ENCODE measurements at places on chromosomes 13 and 19. TPM values are rescaled to one million over a fixed set of nuclear protein-coding genes. Genes with fewer than 3 reads are reported as not detected.

- DNase-seq = no peak
- H3K4me3 ChIP-seq = peak overlapping the region; percentile 66
- H3K36me3 ChIP-seq = peaks cover 7% of the 10 kb centered on the region
- H3K27me3 ChIP-seq = peaks cover 2% of the 10 kb centered on the region
- peaks cover 22% of the 10 kb centered on the region for H3K4me1 ChIP-seq
Observed at GRCh38 chr13:33087091-33087490, 70.9 kb downstream of the KL start.

Gene OR7A5
- not detected for total RNA-seq

GRCh38 chr19:43625918-43626579 is 6.6 kb upstream of the ZNF428 start:
- peak; percentile 70 for DNase-seq
- peaks cover 6% of the 10 kb centered on the region for H3K27me3 ChIP-seq
- H3K4me3 ChIP-seq = no peak overlapping the region
- H3K4me1 ChIP-seq = peaks cover 15% of the 10 kb centered on the region

DNA sequence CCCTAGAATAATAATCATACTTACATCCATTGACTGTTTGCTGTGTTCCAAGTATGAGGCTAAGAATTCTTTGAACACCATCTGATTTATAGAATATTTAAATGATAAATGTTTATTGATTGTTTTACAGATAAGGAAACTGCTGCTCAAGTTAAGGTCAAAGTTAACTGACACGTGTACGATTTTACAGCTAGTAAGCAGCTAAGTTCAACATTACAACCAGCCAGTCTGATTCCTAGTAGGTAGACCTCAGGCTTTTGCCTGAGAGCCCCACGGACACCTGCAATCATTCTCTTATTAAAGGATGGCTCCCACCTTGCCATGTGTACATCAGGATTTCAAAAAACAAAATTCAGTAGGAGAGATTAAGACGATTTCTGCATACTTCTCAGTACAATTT is 141.9 kb downstream of the SPRY2 start:
- no peaks in the 10 kb centered on the region for H3K27me3 ChIP-seq
- no peaks in the 10 kb centered on the region for H3K36me3 ChIP-seq
- DNase-seq = no peak
- no peak overlapping the region for H3K4me3 ChIP-seq
- no peak overlapping the region for H3K27ac ChIP-seq
- H3K4me1 ChIP-seq = no peaks in the 10 kb centered on the region

GRCh38 chr19:51146751-51147150 is 4.7 kb downstream of the SIGLEC7 start:
- H3K4me1 ChIP-seq = no peaks in the 10 kb centered on the region
- H3K36me3 ChIP-seq = no peaks in the 10 kb centered on the region
- DNase-seq = no peak
- peaks cover 26% of the 10 kb centered on the region for H3K27me3 ChIP-seq
- no peak overlapping the region for H3K27ac ChIP-seq

GRCh38 chr19:39681416-39681815 is 22.9 kb upstream of the LGALS14 start:
- H3K27me3 ChIP-seq = no peaks in the 10 kb centered on the region
- peaks cover 32% of the 10 kb centered on the region for H3K4me1 ChIP-seq
- no peak for DNase-seq
- H3K4me3 ChIP-seq = no peak overlapping the region
- no peak overlapping the region for H3K27ac ChIP-seq
- H3K36me3 ChIP-seq = peaks cover 3% of the 10 kb centered on the region

DNA sequence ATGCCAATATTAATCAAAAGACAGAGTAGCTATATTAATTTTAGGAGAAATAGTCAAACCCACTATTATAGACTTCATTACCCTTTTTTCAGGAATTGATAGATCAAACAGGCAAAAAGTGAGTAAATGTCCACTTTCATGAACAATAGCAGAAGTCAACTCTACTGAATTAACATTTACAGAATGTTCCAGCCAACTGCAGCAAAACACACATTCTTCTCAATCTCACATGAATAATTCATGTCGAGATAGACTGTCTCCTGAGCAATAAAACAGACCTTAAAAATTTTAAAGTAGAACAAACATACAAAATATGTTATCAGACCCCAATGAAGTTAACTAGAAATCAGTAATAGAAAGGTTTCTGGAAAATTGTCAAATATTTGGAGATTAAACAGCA is 118.4 kb downstream of the MYO16 start:
- H3K27ac ChIP-seq = no peak overlapping the region
- no peaks in the 10 kb centered on the region for H3K27me3 ChIP-seq
- no peaks in the 10 kb centered on the region for H3K36me3 ChIP-seq
- no peak overlapping the region for H3K4me3 ChIP-seq

Gene ZNF615
- total RNA-seq = 5.9 TPM

GRCh38 chr19:46192992-46193650 is 36.4 kb upstream of the IGFL1 start:
- no peaks in the 10 kb centered on the region for H3K36me3 ChIP-seq
- peaks cover 50% of the 10 kb centered on the region for H3K27me3 ChIP-seq
- no peaks in the 10 kb centered on the region for H3K4me1 ChIP-seq
- H3K4me3 ChIP-seq = no peak overlapping the region
- H3K27ac ChIP-seq = no peak overlapping the region
- no peak for DNase-seq

Gene TBXA2R
- total RNA-seq = 0.42 TPM

- peaks cover 74% of the 10 kb centered on the region for H3K4me1 ChIP-seq
- peak overlapping the region; percentile 59 for H3K4me3 ChIP-seq
- peak; percentile 90 for DNase-seq
- peak overlapping the region; percentile 83 for H3K27ac ChIP-seq
Observed at GRCh38 chr19:41872775-41873647, 4.1 kb upstream of the CD79A start.

DNA sequence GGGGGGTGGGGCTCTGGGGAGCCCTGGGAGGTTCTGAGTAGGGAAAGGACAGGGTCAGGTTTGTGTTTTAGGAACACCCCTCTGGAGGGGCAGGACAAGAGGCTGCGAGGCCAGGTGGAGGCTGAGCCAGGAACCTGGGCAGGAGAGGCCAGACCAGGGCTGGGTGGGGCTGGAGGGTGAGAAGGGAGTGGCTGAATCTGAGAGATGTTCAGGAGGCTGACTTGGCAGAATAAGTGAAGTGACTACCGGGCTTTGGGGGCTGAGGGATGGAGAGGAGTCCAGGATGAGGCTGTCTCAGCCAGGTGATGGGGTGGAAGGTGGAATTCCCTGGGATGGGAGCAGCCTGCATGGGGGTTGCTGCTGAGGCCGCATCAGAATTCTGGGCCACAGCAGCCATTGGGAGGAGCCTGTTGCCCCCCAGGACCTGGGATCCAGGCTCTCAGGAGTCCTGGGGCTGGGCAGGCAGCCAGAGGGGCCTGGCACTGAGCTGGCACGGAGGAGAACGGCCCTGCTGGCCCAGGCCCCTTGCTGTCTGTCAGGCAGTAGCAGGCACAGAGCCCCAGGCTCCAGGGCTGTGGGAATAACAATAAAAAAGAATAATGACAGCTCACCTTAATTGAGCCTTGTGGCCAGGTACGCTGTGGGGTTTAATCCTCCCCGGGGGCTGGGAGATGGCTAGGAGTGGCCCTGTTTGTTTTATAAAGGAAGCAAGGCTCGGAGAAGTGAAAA is 3.3 kb downstream of the PPP5C start:
- H3K4me3 ChIP-seq = peak overlapping the region; percentile 93
- H3K36me3 ChIP-seq = peaks cover 49% of the 10 kb centered on the region
- H3K27ac ChIP-seq = peak overlapping the region; percentile 98
- peaks cover 4% of the 10 kb centered on the region for H3K27me3 ChIP-seq
- peaks cover 55% of the 10 kb centered on the region for H3K4me1 ChIP-seq

GRCh38 chr13:98619556-98619955 is 42.6 kb upstream of the STK24 start:
- no peak overlapping the region for H3K27ac ChIP-seq
- DNase-seq = no peak
- H3K4me3 ChIP-seq = no peak overlapping the region
- peaks cover 6% of the 10 kb centered on the region for H3K27me3 ChIP-seq
- H3K36me3 ChIP-seq = no peaks in the 10 kb centered on the region

Gene ATP4B
- total RNA-seq = not detected

DNA sequence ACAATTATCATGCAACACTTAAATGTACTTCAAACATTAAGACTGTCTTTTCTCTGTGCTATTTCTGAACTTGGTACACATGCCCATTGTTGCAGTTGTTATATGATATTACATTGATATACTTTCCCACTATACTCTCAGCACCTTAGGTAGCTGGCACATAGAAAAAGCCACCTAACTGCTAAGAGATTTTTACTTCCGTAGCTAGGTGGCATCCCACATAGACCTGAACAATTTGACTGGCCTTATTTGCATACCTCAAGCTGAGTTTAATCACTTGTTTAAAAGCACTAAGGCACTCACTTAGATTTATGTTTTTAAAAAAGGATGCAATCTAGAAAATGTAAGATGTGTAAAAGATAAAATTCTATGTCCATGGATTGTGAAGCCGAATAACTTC is 194.2 kb downstream of the POU4F1 start:
- H3K4me3 ChIP-seq = no peak overlapping the region
- no peak overlapping the region for H3K27ac ChIP-seq
- no peak for DNase-seq
- H3K4me1 ChIP-seq = no peaks in the 10 kb centered on the region

GRCh38 chr13:36130552-36131221 is 495 bp downstream of the DCLK1 start:
- H3K27ac ChIP-seq = no peak overlapping the region
- DNase-seq = no peak
- H3K36me3 ChIP-seq = no peaks in the 10 kb centered on the region
- peaks cover 36% of the 10 kb centered on the region for H3K27me3 ChIP-seq

Gene SGCG
- not detected for total RNA-seq

Gene GRK1
- total RNA-seq = 0.07 TPM

GRCh38 chr13:29934531-29935308 is 84.3 kb upstream of the UBL3 start:
- H3K27ac ChIP-seq = peak overlapping the region; percentile 94
- H3K36me3 ChIP-seq = no peaks in the 10 kb centered on the region
- peak; percentile 75 for DNase-seq

GRCh38 chr19:309206-309565 is 18.0 kb upstream of the PLPP2 start:
- DNase-seq = no peak
- H3K36me3 ChIP-seq = peaks cover 20% of the 10 kb centered on the region
- no peak overlapping the region for H3K27ac ChIP-seq
- H3K4me3 ChIP-seq = no peak overlapping the region

GRCh38 chr13:34897220-34897619 is 44.9 kb upstream of the NBEA start:
- H3K36me3 ChIP-seq = no peaks in the 10 kb centered on the region
- H3K27ac ChIP-seq = no peak overlapping the region
- no peak for DNase-seq

GRCh38 chr19:7862413-7862951 is 11.7 kb downstream of the PRR36 start:
- peak; percentile 87 for DNase-seq
- no peak overlapping the region for H3K27ac ChIP-seq
- peaks cover 28% of the 10 kb centered on the region for H3K27me3 ChIP-seq
- H3K4me1 ChIP-seq = peaks cover 7% of the 10 kb centered on the region
- no peaks in the 10 kb centered on the region for H3K36me3 ChIP-seq

Gene SMIM44
- not detected for total RNA-seq

- H3K27ac ChIP-seq = no peak overlapping the region
- no peaks in the 10 kb centered on the region for H3K27me3 ChIP-seq
- no peak overlapping the region for H3K4me3 ChIP-seq
- no peak for DNase-seq
Observed at GRCh38 chr19:33407716-33408115, 34.2 kb downstream of the CEBPG start.

Gene LTBP4
- total RNA-seq = 123 TPM

DNA sequence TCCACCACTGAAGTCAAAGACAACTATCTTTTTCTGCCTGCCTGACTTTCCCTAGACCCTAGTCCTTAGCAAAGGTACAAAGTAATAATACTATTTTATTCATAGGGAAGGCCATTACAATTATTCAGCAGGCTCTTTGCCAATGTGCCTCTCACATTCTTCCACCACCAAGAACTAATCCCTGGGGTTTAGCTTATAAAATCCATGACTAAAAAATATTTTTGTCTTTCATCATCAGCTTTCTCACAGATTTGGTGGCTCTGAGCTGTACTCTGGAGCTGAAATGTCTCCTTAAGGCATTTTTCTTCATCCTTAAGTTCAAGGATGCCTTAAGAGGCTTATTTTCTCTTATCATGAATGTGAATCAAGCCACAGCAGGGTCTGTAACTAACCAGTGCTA is 96.1 kb downstream of the OXGR1 start:
- no peaks in the 10 kb centered on the region for H3K4me1 ChIP-seq
- H3K27ac ChIP-seq = no peak overlapping the region
- no peak for DNase-seq
- no peaks in the 10 kb centered on the region for H3K27me3 ChIP-seq
- no peaks in the 10 kb centered on the region for H3K36me3 ChIP-seq
- no peak overlapping the region for H3K4me3 ChIP-seq

DNA sequence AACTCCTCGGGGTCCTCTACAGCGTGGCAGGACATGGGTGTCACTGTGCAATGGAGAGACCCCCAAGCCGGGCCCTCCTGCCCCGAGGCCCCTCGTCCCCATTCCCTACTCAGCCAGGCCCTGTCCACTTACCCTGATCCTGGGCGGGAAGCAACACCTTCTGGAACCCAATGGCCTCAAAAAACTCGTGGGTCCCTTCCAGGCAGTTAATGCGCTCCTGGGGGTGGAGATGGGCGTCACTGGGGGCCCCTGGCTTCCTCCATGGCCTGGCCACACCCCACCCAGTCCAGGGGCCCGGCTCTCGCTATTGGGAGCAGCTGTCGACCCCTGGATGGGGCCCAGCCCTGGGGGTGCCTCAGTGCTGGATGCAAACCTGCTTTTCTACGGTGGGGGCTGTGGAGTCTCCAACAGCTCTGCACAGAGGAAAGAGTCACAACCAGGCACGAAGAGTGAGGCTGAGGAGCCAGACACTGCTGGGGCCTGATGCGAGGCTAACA is 10.8 kb downstream of the UBXN6 start:
- no peak overlapping the region for H3K27ac ChIP-seq
- H3K4me3 ChIP-seq = no peak overlapping the region
- H3K36me3 ChIP-seq = peaks cover 35% of the 10 kb centered on the region
- peaks cover 2% of the 10 kb centered on the region for H3K4me1 ChIP-seq
- no peak for DNase-seq
- no peaks in the 10 kb centered on the region for H3K27me3 ChIP-seq

GRCh38 chr13:59024434-59024833 is 1139.3 kb downstream of the DIAPH3 start:
- H3K27me3 ChIP-seq = no peaks in the 10 kb centered on the region
- H3K36me3 ChIP-seq = no peaks in the 10 kb centered on the region
- no peaks in the 10 kb centered on the region for H3K4me1 ChIP-seq
- H3K4me3 ChIP-seq = no peak overlapping the region
- no peak for DNase-seq

Gene CCDC70
- total RNA-seq = not detected

Gene ACTL9
- not detected for total RNA-seq
